ENCODE measurements at places on chromosomes 1 and 21.

- no peak for DNase-seq
Observed at GRCh38 chr21:39022466-39022862, 160.8 kb downstream of the PSMG1 start.

GRCh38 chr1:114627107-114627506 is 42.7 kb downstream of the DENND2C start:
- no peak for DNase-seq

GRCh38 chr21:46126309-46127238 is 28.7 kb downstream of the COL6A2 start:
- DNase-seq = no peak

DNA sequence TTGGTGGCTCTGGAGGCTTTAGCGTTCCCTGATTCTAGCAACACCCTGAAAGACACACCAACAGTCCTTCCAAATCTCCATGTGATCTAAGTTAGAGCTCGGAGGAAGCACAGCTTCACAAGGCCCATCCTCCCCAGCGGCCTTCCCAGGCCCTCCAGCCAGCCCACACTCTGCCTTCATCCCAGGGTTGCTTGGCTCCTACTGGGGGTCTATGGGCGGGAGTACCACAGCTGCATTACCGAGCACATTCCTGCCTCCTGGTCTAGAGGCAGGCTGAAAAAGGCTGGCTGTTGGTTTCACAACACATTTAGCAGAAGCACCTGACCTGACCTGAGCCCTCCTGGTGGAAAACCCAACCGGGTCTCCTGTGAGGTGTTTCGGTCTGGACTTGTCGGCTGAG is 54.7 kb upstream of the TRIM67 start:
- DNase-seq = no peak

- DNase-seq = peak; percentile 2
Observed at GRCh38 chr21:24456358-24456757, 1150.9 kb downstream of the MRPL39 start.

DNA sequence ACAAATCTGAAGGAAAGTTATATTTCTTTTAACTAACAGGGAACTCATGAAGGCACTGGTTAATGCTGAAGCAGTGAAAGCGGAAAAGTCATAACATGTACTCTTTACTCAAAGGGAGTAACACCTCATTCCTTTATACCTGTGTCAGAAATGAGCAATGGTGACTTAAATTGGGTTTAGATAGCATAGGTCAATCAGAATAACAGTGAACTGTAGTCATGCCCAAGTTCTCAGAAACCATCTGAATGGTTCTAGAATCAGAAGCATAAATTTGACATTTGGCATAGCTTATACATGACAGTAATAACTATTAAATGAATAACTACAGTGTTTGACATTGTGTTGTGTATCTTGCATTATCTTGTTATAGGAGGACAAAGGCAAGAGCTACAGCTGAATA is 382.0 kb downstream of the NUF2 start:
- no peak for DNase-seq

- no peak for DNase-seq
Observed at GRCh38 chr1:234270581-234271242, 102.5 kb upstream of the COA6 start.

- no peak for DNase-seq
Observed at GRCh38 chr21:44874497-44875315, 1.2 kb upstream of the PTTG1IP start.

GRCh38 chr1:30526652-30527345 is 196.6 kb downstream of the MATN1 start:
- no peak for DNase-seq

DNA sequence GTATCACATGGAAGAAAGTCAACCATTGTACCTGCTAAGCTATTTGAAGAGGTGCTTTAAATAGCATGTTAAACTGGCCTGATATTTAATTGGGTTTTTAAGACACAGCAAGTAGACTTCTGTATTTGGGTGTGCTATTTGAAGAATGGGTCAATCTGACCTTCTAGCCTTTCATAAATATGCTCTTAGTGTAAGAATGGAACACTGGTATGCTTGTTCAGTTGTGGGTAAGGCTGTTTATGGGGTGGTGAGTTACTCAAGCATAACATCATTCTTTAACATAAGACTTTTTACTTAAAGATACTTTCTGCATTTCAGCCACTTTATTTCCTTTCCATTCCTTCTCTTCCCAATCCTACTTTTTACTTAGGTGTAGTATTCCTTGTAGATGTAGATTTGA is 21.4 kb downstream of the AHCYL1 start:
- no peak for DNase-seq

DNA sequence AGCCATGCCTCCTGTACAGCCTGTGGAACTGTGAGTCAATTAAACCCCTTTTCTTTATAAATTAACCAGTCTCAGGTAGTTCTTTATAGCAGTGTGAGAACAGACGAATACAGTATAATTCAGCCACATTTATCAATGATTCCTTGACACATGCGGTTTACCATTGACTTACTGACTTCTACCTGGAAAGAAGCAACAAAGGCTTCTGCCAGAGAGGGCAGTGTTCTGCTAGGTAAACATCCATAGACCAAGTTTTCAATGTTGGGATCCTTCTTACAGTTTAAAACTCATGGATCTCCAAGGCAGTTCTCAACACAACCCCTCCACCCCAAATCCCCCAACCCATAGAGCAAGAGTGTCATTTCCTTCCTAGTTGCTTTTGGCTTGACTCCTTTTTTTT is 150.6 kb downstream of the ZNF648 start:
- DNase-seq = no peak

- no peak for DNase-seq
Observed at GRCh38 chr21:42836767-42837301, 42.5 kb downstream of the WDR4 start.

GRCh38 chr1:85225624-85226380 is 25.0 kb upstream of the SYDE2 start:
- DNase-seq = no peak

DNA sequence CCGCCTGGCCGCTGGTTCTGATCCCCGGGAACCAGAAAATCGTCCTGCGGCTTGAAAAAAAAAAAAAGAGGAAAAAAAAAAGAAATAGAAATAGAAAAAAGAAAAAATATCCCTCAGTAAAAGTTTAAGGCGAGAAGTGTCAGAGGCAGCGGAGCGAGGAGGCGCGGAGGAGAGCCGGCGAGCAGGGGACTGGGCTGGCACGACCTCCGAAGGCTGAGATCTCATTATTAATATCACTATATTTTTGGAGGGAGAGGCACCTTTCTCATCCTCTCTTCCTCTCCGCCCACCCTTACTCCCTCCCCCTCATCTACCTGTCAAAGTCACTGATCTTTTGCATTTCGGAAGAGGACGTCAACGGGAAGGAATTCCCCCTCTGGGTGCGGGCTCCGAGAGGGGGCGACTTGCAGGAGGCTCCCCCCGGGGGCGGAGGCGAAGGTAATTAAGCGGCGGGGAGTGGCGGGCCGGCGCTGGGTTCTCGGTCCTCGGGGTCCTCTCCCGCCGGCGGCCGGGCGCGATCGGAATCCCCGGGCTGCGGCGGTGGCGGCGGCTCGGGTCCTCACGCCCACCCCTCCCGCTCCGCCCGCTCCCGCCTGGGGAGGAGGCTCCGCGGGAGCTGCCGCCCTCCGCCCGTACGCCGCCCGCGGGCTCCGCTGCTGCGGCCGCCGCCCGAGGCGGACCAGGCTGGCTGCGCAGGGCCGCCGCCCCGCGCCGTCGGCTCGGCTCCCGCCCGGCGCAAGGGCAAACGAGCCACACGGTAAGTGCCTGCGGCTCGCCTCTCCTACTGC is at the start of gene NTNG1:
NTNG1 (plus strand) TSS at position 337 of the 788 bp plus-strand sequence.
- DNase-seq = no peak

- no peak for DNase-seq
Observed at GRCh38 chr1:196651079-196651478, 764 bp upstream of the CFH start.

DNA sequence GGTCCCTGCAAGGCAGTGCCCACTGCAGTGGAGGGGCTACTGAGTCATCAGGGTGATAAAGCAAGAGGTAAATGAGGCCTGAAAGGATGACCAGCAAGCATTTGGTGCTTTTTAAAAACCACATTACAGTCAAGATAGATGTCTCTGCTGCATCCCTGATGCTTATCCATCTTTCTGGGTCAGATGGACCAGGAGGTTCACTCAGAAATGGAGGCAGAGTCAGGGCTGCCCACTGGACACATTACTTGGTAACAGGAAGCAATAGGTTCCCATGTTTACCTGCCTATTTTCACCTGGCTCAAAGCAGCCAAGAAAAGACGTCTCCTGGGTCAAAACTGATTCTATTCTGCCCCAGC is 3.6 kb downstream of the SPATA46 start:
- no peak for DNase-seq

DNA sequence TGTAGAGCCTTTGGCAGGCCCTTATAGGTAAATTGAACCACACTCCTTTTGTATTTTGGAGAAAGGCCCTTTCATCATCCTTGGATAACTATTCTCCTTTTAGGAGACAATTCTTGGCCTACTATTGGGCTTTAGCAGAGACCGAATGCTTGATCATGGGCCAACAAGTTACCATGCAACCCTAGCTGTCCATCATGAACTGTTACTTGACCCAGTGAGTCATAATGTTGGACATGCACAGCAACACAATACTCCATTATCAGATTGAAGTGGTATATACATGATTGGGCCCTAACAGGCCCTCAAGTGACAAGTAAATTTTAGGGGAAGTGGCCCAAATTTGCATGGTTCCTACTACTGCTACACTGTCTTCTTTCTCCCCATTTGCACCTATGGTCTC is 84.4 kb downstream of the CATSPERE start:
- DNase-seq = no peak

DNA sequence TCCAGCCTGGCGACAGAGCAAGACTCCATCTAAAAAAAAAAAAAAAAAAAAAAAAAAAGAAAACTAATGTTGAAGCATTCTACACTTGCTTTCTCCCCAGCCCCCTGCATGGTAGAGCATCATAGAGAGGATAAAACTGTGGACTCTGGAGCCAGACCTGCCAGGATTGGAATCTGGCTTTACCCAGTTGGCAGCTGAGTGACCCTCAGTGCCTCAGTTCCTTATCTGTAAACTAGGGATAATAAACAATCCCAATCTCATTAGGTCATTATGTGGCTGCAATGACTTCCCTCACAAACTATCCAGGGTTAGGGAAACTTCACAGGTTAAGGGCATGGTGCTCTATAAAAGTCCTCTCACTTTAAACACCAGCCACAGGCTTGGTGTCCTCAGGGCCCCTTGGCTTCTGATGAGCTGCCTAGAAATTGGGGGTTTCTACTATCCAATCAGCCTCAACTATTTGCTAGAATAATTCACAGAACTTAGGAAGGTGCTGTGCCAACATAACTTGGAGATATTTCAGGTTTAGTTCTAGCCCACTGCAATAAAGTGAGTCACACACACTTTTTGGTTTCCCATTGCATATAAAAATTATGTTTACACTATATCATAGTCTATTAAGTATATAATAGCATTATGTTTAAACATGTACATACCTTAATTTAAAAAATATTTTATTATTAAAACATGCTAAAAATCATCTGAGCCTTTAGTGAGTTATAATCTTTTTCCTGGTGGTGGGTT is 180.5 kb upstream of the B3GALT2 start:
- no peak for DNase-seq

GRCh38 chr1:182569939-182570610 is 19.0 kb downstream of the RNASEL start:
- DNase-seq = no peak

DNA sequence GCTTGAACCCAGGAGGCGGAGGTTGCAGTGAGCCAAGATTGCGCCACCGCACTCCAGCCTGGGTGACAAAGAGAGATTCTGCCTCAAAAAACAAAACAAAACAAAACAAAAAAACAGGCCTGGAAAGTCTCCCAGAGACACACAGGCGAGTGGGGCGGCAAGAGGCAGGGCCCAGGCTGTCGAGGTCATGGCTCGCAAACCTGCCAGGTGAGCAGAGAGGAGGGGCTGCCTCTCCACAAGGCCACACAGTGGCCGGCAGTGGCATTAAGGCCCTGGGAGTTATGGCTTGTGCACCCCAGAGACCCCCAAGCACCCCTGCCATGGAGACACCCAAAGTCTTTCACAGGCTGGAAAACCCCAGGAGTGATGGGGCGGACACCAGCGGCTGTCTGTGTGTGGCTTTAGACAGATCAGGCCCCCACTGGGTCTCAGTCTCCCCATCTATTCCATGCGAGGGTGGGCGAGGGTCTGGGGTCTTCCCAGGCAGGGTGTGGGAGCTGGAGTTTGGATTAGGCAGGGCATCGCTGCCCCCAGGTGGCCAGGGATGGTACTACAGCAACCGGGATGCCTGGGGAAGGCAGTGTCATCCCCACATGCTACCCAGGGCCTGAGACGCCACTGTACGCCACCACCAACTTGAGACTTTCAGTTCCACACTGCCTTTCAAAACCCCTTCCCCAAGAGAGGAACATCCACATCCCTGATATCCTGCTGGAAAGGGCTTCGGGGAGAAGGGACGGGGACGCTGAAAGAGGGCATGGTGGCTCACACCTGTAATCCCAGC is 7.3 kb upstream of the CTRC start:
- no peak for DNase-seq

GRCh38 chr1:76826072-76826845 is 41.0 kb upstream of the ST6GALNAC5 start:
- no peak for DNase-seq

GRCh38 chr1:168146160-168146539 is 9.4 kb upstream of the GPR161 start:
- no peak for DNase-seq

DNA sequence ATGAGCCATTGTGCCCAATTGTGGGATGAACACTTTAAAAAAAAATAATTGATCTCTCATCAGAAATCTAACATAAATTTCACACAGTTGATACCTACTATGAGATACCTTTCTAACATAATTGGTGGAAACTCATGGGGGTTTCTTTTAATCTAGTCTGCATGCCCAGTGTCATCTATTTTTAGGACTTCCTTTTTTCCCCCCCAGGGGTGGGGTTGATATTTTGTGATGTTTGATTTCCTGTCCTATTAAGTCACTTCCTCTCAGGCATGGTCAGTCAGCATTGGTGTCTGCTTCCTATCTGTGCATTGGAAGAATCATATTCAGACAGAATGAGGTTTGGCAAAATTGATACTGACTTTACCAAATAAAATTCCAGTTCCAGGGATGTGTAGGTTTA is 21.5 kb downstream of the NFYC start:
- no peak for DNase-seq

DNA sequence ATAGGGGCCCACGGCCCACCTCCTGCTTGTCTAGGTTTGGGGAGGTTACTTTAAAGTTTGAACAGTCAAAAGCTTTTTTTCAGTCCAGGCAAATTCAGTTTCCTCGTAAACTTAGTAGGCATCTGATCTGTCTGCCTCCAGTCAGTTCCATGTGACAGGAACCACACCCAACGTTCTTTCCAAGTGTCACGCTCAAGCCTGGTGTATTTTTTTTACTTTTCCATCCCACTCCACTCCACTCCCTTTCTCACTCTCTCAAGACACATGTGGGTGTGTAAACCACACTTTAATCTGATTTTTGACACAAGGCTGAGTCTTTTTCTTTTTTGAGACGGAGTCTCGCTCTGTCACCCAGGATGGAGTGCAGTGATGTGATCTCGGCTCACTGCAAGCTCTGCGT is 60.3 kb upstream of the GPR153 start:
- no peak for DNase-seq

Measured in retinal pigment epithelial cell (primary cell).